Naive thymus-derived CD4-positive, alpha-beta T cell (primary cell): ENCODE measurements at places on chromosomes 12 and 14. TPM values are rescaled to one million over a fixed set of nuclear protein-coding genes. Genes with fewer than 3 reads are reported as not detected.

DNA sequence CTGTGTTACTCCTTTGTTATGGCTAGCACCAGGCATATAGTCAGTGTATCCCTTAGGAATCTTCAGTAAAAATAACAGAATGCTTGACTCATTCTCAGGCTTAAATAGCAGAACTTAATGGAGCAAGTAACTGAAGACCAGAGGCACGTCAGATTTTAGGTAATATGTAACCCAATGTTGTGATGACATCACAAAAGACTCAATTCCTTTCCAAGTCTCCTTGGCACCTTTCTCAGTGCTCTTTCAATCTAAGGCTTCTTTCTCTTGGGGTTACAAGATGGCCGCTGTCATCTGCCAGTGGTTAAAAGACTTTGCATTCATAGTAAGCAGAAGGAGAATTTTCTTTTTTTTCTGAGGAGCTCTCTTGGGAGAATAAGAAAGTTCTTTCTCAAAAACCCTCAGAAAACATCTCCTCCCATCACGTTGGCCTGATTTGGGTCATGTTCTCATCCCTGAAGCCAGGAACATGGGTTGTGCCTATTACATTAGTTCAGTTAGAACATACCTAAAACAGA, 33.4 kb upstream of the DCN start:
- no peaks in the 10 kb centered on the region for H3K27me3 ChIP-seq
- H3K4me1 ChIP-seq: no peaks in the 10 kb centered on the region
- H3K4me3 ChIP-seq: no peak overlapping the region
- DNase-seq: no peak
- no peaks in the 10 kb centered on the region for H3K36me3 ChIP-seq

GRCh38 chr12:117433878-117434277, 72.5 kb upstream of the NOS1 start:
- H3K4me3 ChIP-seq: no peak overlapping the region
- H3K36me3 ChIP-seq: no peaks in the 10 kb centered on the region
- no peak overlapping the region for H3K27ac ChIP-seq
- DNase-seq: no peak
- H3K4me1 ChIP-seq: no peaks in the 10 kb centered on the region
- no peaks in the 10 kb centered on the region for H3K27me3 ChIP-seq

- no peak overlapping the region for H3K27ac ChIP-seq
- no peaks in the 10 kb centered on the region for H3K27me3 ChIP-seq
- H3K4me1 ChIP-seq: no peaks in the 10 kb centered on the region
Measured at GRCh38 chr12:117805865-117806264, 162.9 kb downstream of the KSR2 start.

The TAS2R14 gene
- total RNA-seq: 2.6 TPM

The RBM19 gene
- 90.2 TPM for total RNA-seq
